Esophagus muscularis mucosa (tissue), 4 donors: ENCODE measurements at places on chromosomes 12 and 14.

GRCh38 chr12:131152587-131152986 is 198.9 kb downstream of the ADGRD1 start:
- DNase-seq: no peak

GRCh38 chr14:21867541-21867940 is 193.9 kb upstream of the OR4E1 start:
- DNase-seq: no peak

DNA sequence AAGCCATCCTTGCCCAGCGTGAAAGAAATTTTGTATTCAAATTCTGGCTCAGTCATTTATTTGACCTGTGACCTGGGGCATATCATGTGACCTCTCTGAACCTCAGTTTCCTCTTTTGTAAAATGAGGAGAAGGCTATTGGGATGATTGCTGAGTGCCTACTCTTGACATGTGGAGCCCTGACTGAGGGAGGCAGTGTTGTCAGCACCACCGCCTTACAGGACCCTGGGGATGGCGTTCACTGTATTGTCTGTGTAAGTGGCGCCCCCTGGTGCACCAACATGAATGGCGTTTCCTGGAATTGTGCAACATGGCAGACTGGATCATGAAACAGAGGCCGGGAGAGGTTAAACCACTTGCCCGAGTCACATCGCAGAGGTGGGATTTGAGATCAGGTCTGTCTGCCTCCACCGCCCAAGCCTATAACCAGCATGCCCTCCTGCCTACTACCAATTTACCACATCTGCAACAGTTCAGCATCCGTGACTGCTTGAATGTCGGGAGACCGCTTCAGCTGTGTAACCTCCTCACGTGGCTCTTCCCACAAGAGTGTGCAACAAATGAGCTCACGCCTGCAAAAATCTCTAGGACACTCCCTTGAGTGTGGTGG is 20.1 kb upstream of the CCDC63 start:
- peak; percentile 97 for DNase-seq

DNA sequence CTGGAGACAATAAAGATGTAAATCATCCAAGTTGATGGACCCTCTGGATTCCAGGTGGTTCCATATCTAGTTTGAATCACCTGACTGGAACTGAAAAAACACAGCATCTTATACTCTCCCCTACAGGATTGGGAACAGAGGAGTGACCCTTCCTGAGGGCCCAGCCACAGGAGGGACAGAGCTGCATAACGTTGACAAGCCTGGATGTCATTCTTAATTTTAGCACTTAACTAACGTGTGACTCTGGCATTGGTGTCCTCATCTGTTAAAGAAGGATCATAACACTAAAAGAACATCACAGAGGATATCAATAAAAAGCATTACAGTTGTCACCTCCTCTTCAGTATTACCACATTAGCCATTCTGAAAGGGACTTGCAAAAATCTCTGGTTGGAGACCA is 47.7 kb downstream of the STON2 start:
- DNase-seq: no peak

- DNase-seq: no peak
Observed at GRCh38 chr14:75519826-75520728, 2.2 kb upstream of the BATF start.

DNA sequence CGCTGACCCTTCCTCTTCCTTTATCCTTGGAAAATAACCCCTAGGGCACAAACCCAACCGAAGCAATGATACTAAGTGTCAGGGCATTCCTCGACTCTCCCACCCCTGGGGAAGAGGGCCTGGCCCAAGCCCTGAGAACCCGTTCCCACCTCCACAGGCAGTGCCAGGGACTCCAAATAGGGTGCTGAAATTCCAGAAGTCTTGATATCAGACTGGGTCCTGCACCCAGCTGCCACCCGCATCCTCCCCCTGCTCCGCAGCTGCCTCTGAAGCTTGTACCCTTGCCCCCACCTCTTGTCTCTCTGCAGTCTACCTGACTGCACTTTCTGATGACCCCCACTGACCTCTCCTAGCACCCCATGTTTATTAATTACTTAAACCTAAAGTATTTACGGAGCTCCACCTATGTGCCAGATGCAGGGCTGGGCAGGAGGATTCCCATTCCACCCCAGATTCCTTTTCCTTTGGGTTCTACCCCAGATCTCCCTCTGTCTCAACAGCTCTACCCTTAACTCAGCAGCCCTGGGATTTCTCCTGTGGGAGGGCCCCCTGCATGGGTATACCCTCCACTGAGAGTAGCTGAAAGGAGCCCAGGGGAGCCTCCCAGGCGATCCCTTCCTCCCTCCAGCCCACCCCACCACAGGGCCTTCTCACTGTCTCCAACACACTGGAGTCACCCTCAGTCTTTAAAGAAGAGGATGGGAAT is 4.1 kb upstream of the KRT18 start:
- no peak for DNase-seq

GRCh38 chr12:10661338-10661737 is 12.5 kb downstream of the STYK1 start:
- DNase-seq: no peak

GRCh38 chr12:76250256-76250655 is 98.0 kb downstream of the BBS10 start:
- peak; percentile 68 for DNase-seq

GRCh38 chr12:66482351-66483203 is 180.3 kb downstream of the HELB start:
- DNase-seq: no peak

DNA sequence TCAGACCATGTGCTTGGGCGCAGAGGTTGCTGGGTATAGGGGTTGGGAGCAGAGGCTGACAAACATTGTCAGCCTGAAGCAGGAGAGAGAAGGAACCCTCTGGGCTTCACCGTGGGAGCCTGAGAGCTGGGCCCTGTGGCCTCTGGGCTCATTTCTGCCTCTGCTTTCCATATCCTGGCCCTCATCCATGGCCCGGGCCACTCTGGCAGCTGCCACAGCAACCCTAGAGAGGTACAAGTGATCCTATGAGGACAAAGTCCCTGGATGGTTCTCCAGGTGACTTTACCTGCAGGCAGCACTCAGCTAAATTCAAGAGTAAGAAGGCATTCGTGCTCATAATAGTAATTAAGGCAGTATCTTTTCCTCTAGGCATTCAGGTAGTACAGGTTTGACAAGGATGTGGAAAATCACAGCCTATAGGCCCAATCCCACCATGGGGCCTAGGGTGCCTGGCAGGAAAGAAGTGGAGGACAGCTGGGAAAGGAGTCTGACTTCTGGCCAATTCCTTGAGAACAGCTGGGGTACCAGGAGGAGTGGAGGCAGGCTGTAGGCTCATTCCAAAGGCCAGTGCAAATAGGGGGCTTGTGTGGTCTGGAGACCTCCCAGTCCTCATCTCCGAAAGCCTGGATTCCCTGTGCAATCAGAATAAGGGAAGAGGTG is 3.6 kb upstream of the TTC7B start:
- DNase-seq: no peak

DNA sequence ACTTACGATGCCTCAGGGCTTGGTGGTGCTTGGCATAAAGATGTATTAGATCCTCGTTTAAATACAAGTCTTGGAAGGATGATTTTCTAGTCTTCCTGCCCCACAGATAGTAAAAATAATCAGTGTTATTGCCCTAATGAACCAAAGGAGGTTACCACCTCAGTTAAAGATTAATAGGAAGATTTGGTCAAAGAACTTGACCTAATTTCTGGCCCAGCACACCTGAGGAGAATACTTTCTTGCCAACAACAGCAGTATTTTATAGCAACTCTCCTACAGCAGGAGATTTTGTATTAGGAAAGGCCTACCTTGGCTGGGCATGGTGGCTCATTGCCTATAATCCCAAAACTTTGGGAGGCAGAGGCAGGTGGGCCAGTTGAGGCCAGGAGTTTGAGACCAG is 31.6 kb downstream of the CSRP2 start:
- no peak for DNase-seq

- DNase-seq: no peak
Observed at GRCh38 chr12:91328451-91328850, 145.8 kb upstream of the DCN start.

- DNase-seq: no peak
Observed at GRCh38 chr12:66066929-66067523, 63.5 kb downstream of the LLPH start.

DNA sequence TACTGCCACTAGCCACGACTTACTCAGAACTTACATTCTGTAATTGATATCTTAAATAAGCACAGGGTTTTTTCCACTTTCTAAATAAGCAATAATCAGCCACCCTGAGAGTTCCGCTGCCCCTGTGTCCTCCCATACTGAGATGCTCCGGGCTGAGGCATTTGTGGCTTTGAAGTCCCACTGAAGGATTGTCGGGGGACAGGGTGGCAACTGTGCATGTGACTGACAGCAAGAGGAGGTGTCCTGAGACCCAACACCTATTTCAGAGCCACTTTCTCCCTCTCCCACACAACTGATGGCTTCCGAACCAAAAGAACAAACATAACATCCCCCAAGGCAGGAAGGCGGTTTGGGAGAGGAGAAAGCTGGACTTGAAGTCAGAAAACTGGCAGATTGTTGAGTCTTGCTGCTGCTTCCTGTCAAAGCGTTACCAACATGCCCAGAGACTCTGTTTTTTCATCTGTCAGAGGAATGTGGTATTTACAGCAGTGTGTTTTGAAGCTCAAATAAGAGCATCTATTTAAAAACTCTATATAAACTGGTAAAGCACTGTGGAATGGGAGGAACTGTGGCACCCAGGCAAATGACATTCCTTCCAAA is 157.9 kb upstream of the FKBP4 start:
- no peak for DNase-seq

- no peak for DNase-seq
Observed at GRCh38 chr12:62308201-62308600, 48.0 kb downstream of the USP15 start.
